ENCODE measurements at places on chromosomes 1 and 21.

DNA sequence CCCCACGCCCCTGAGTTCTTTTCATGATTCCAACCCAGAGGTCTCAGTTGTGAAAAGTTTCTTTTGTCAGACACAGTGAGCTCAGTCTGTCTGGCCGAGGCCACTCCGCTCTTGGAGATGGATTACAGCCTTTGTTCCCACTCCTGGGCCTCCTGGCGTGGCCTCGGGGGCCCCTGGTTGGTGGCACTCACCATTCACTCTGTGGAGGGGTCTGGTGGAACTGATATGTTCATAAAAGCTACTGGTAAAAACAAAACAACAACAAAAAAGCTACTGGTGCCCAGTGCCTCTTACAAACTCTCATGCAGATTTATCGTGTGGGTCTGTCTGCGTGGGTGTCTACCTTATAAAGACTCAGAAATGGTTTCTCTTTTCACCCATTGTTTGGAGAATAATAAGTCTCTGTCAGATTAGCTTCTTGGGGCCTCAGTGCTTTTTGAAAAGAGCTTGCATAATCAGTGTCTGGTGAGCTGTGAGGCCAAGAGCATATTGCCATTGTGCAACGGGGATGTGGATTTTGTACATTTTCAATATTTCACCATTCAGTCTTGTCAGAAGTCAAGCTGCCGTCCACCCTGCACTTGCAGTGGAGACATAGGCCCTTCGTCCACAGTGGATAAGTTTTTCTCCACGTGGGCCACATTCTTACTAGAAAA is 86.7 kb downstream of the GALNT2 start:
- no peak for DNase-seq

DNA sequence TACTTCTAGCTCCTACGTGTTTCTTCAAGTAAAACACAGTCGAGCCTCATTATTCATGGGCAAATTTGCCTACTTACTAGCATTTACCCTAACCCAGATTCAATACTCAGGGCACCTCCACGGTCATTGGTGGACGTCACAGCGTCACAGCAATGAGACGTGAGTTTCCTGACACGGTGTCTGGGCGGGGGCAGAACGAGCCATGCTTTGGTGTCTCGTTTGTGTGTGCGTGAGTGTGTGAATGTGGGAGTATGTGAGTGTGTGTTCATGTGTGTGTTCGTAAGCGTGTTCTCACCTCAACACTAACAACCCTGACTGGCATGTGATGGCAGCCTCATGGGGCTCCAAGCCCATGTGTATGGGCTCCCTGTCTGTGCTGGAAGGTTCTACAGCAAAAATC is 17.5 kb upstream of the COL18A1 start:
- DNase-seq = no peak

- DNase-seq = no peak
These were observed 49.7 kb upstream of the HSD17B7 start for GRCh38 chr1:162740755-162741154.

GRCh38 chr1:101086783-101087182 is 61.2 kb upstream of the DPH5 start:
- DNase-seq = no peak

GRCh38 chr1:24465638-24466037 is 37.0 kb upstream of the RCAN3 start:
- DNase-seq = no peak

DNA sequence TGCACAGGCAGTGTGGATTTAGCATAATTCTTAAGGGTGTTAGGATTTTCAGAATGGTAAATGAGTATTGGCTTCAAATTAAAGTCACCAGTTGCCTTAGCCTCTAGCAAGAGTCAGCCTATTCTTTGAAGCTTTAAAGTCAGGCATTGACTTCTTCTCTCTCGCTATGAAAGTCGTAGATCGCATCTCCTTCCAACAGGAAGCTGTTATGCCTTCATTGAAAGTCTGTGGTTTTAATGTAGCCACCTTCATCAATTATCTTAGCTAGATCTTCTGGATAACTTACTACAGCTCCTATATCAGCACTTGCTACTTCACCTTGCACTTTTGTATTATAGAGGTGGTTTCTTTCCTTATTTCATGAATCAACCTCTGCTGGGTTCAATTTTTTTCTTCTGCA is 320.2 kb downstream of the PTPRC start:
- DNase-seq = no peak

GRCh38 chr1:94721240-94721639 is 98.9 kb upstream of the SLC44A3 start:
- no peak for DNase-seq

GRCh38 chr1:107139833-107140702 is 771 bp upstream of the NTNG1 start:
- peak; percentile 74 for DNase-seq

GRCh38 chr21:40160911-40161310 is 293.7 kb downstream of the PCP4 start:
- no peak for DNase-seq

GRCh38 chr1:180343921-180344769 is 114.1 kb downstream of the LHX4 start:
- no peak for DNase-seq

- DNase-seq = no peak
These were observed 33.6 kb upstream of the CASZ1 start for GRCh38 chr1:10829965-10830515.

DNA sequence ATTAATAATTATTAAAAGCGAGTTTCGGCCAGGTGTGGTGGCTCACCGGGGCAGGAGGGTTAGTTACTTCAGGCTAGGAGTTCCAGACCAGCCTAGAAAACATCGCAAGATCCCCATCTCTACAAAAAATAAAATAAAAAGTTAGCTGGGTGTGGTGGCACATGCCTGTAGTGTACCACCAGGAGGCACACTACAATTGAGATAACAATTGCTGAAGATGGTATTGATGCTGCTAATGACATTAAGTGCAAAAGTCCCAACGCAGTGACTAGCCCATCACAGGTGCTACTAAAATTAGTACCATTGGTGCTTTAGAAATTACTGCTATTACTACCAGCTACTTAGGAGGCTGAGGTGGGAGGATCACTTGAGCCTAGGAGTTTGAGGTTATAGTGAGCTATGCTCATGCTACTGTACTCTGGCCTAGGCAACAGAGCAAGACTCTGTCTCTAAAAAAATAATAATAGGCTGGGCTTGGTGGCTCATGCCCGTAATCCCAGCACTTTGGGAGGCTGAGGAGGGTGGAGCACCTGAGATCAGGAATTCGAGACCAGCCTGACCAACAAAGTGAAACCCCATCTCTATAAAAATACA is 156.6 kb downstream of the GREM2 start:
- no peak for DNase-seq

DNA sequence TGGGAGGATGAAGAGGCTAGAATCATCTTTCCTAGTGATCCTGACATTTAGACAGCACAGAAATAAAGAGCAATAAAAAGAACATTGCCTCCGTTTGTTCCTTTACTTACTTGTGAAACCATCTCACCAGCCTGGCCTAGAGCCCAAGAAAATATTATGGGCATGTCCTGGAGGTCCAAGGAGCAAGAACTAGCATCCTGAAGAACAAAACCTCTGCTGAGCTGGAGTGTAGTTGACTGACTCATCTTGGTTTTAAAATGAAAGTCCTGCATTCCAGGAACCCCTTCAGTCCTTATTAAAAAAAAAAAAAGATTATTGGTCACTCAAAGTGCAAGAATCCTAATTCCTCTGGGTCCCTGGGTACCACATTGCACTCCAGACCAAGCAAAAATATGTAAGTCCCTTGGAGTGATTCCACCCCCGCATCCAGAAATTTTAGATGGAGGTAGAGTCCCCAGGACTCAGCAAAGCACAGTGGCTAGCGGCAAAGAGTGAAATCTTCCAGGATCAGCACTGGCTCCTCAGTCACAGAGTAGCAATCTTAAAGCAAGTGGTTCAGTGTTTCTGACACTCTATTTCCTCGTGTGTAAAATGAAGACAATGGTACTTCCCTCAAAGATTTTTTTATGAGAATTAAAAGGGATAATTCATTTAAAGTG is 7.0 kb downstream of the SMCP start:
- DNase-seq = no peak

- no peak for DNase-seq
These were observed 29.7 kb downstream of the SLC26A9 start for GRCh38 chr1:205913451-205914154.

GRCh38 chr1:93990010-93990409 is 80.8 kb upstream of the GCLM start:
- no peak for DNase-seq

DNA sequence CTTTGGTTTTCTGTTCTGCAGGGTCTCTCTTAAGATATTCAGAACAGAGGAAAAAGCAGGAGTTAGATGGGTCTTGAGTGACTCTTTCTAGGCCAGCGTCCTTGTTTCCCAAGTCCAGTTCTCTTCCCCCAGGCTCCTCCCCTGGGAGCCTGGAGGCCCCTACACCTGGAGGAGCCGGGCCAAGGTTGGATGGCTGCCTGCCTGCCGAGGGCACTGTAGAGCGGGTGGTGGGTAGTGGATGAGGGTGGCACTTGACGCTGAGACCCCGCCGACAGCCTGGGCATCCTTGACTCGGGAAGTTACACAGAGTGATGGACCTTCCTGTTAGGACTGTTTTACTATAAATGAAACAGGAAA is 17.4 kb upstream of the KANK4 start:
- no peak for DNase-seq

GRCh38 chr1:246107516-246108277 is 399.4 kb downstream of the SMYD3 start:
- DNase-seq = no peak

GRCh38 chr1:156471496-156472490 is 28.8 kb downstream of the MEF2D start:
- no peak for DNase-seq

DNA sequence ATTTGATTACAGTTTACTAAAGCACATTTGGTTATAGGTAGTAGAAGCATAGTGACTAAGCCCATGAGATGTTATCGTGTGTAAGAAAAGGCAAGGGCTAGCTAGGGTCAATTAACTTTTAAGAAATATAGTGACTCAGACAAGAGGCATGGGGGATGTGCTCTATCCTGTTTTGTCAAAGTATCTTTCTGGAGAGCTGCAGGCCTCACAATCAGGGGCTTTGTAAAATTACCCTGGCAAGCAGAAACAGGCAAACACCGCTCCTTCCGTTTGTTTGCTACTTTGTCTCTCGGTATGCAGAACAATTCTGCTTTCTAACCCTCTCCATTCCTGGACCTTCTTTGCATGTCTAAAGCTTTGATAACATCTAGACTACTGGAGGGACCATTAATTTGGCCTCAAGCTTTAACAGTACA is 26.1 kb upstream of the ZNF697 start:
- no peak for DNase-seq

GRCh38 chr1:147168626-147169058 is 3.6 kb downstream of the PRKAB2 start:
- no peak for DNase-seq

DNA sequence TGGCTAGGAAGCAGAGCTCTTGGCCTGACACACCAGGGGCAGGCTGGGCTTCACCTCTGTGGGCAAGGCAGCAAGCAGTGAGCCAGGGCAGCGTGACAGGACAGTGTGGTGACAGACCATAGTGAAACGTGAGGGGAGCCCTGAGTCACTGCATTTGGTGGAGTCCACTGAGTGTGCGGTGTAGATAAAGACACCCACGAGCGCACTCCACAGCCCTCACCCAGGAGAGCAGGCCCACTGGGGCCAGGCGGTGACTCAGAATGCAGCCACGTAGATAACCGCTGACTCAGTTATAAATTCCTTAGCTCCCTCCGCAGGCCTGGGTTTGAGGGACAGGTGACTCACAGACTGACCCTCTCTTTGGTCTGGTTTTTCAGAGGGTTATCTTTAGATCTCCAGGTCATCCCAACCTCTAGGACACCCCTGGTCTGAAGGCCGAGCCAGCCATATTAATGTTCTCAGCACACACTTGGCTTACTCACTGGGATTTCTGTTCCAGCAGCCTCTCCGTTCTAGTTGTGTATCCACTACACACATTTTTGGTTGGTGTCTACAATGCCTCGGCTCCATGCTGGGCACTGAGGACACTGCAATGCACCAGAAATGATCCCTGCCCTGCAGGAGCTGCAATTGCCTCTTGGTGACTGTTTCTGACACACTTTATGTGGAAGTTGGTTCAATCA is 90.2 kb upstream of the TSPAN2 start:
- no peak for DNase-seq

- peak; percentile 83 for DNase-seq
These were observed at the start of gene CNIH3 for GRCh38 chr1:224615861-224616755. CNIH3 (plus strand) TSS chr1:224616317; CDS start chr1:224617175, 858 bp downstream.

DNA sequence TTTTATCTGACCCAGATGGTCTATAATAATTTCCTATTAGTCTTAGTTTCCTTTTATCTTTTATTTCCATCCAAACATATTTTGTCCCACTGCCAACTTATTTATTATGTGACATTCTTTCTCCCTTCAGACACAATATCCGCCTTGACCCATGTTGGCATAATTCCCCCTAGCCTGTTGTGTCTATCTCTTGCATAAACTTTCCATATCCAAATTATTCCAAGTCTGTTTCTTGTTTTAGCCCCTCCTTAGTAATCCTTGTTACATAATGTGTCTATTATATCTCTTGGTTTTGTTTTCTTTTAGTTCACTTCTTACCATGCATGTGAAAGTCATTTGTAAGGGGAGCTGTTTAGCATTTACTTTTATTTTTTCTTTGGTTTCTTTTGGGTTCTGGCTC is 81.6 kb upstream of the CACHD1 start:
- no peak for DNase-seq

DNA sequence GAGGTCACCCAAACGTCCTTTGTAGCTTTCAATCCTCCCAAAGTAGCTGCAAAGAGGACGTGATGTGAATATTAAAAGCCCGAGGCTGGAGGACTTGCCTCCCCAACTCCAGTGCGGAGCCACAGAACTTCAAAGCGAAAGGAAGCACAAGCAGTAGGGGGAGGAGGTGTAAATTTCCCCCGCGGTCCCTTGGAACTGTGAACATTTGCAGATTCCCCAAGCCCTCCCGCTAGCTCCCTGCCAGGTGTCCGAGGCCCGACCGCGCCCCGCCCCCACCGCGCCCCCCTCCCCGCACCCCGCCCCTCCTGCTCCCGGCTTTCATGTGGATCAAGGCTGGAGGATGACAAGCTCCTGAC is 41.5 kb upstream of the HAO2 start:
- DNase-seq = peak; percentile 71

DNA sequence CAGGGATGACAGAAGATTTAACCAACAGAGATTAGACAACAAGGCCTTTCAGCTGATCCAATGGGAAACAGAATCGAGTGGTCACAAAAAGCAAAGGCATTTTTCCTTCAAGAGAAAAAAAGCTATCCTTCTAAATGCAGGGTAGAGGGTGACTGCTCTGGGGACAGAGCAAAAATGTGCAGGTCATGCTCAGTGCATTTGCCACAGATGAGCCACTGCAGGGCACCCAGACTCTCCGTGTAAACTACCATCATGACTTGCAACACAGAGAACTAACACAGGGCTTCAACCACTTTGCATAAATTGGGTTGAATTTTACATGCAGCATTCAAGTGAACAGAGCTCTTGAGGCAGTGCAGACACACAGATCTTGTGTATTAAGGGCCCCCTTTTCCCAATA is 56.8 kb downstream of the PRKAB2 start:
- no peak for DNase-seq

GRCh38 chr1:157993147-157993917 is at the start of gene KIRREL1:
KIRREL1 (plus strand) TSS chr1:157993645; CDS start chr1:157993677, 32 bp downstream.
- DNase-seq = peak; percentile 44

GRCh38 chr1:198447468-198447867 is 93.0 kb downstream of the ATP6V1G3 start:
- no peak for DNase-seq

GRCh38 chr1:150696162-150696561 is 792 bp downstream of the GOLPH3L start:
- no peak for DNase-seq

- peak; percentile 75 for DNase-seq
These were observed 8.8 kb upstream of the FGR start for GRCh38 chr1:27643600-27644368.
